ENCODE measurements at places on chromosomes 11 and 22.

GRCh38 chr22:17875156-17875555 is 100.9 kb upstream of the BID start:
- ATAC-seq, result no peak

DNA sequence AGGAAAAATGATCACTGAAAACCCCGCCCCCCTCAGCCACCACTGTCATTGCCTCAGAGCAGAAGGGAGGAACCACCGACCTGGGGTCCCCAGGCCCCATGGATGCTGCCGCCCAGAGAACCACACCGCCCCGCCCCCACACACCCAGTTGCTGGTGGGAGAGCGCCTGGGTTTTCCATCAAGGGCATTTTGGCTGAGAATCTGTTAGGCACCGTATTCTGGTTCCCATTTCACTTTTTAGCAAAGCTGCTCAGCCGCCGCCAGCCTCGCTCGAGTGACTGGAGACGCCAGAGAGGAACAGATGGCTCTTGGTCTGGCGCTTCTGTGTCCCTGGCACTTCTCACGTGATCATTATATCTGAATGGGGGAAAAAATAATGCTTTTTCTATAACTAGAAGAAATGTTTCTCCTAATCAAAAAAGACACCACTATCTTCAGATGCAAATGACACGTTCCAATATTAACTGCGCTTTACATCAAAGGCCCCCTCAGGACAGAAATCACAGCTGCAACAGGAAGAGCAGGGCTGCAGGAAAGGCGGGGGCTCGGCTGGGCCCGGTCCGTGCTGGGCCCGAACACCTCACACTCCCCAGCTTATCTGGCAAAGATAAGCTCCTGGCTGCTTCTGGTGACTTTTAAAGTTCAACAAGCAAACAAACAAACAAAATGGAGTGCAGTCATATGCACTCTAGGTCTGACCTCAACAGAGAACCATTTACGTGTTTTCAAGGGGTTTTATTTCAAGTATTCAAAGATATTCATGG is 149.8 kb downstream of the MPPED1 start:
- no peak for ATAC-seq

GRCh38 chr11:79090191-79090705 is 350.6 kb downstream of the TENM4 start:
- ATAC-seq, result no peak

- no peak for ATAC-seq
Observed at GRCh38 chr11:117941976-117942654, 12.9 kb upstream of the TMPRSS13 start.

- ATAC-seq, result no peak
Observed at GRCh38 chr11:26860091-26860780, 133.7 kb upstream of the FIBIN start.

DNA sequence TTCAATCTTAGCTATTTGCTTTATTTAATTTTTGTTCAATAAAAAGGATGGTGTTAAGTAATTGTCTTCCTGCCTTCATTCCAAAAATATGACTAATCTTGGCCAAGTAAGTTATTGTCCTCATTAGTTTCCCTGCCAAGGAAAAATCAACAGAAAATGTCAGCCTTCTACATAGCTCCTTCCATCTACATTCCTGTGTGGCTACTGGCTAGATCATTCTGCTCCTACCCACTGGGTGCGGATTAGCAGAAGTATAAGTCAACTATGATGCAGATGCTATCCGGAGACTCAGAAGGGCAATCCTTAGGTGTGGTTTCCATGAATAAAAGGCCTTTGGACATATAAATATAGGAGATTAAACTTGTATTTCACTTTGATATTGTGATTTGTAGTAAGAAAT is 154.4 kb downstream of the SBF2 start:
- no peak for ATAC-seq

GRCh38 chr11:86570020-86570419 is 102.4 kb downstream of the ME3 start:
- no peak for ATAC-seq
